ENCODE measurements at places on chromosomes 3 and 15.

DNA sequence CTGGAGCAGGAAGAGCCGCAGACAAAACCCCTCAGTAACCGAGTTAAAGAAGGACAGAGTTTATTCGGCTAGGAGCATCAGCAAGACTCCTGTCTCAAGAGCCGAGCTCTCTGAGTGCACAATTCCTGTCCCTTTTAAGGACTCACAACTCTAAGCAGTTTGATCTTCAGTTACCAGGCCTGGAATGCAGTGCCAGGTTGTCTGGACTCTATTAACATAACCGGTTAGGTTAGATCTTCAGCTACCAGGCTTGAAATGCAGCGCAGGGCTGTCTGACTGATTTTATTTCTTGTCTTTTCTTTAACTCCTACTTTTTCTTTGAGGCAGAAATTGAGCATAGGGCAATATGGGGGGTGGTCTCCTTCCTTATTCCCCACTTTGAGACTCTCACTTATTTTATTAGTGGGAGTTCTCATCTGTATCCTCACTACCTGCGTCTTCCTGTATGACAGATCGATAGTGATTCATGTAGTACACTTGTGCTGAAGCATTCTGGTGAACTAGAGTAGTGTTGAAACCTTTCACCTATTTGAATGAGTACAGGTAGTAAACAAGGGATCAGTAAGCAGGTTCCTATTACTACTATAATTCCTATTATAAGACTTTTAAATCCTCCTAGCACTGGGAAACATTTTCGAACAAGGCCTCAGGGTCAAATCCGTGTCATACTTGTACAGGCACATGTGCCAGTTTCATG, 325.0 kb downstream of the CGGBP1 start:
- DNase-seq, result no peak

GRCh38 chr3:12620729-12621128, 43.2 kb downstream of the RAF1 start:
- DNase-seq, result no peak

DNA sequence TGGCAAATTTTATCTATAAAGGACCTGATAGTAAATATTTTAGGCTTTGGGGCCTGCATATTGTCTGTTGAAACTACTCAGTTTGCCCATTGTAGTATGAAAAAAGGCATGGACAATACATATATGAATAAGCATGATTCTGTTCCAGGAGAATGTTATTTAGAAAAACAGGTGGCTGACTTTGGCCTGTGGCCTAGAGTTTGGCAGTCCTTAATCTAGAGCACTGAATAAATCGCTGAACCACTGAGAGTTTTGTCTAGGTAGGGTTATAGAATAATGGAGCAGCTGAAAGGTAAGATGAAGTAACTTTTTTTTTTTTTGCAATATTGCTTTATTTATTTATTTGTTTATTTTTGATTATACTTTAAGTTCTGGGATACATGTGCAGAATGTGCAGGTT, 75.0 kb downstream of the LRRC49 start:
- DNase-seq, result no peak

- DNase-seq, result no peak
These were observed 393.2 kb downstream of the ERC2 start for GRCh38 chr3:56075089-56075488.

- peak; percentile 73 for DNase-seq
These were observed 4.1 kb upstream of the TBC1D23 start for GRCh38 chr3:100256731-100257151.

DNA sequence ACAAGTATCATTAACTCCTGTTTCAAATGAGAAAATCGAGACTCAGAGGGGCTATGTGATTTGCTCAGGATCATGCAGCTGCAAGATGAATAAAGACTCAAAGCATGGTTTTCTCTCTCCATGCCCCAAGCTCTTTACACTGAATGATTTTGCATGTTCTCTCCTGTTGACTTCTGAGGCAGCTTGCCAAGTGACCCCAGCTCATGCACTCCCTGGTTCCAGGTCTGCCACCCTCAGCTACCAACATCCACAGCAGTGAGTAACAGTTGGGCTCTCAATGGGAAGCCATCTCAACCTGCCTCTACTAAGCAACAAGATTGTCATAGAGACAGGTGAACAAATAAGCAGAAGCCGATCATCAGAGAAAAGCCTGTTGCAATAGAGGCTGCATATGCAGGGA, 116.9 kb upstream of the GADL1 start:
- no peak for DNase-seq

DNA sequence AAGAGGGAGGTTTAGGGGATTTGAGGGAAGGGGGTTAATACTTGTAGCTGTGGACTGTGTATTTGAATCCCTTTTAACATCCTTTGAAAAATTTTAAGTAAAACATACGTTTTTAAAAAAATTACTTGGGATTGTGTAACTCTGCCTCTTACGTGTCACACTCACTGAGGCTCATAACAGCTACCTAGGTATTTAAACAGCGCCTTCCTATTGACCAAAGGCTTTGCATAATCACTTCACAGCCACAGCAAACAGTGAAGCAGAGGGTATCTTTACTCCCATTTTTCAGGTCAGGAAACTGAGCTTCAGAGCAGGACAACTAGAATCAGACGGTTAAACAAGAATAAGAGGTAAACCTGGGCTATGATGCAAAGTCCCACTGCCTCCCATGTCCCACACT, 95.9 kb downstream of the TLE3 start:
- no peak for DNase-seq

DNA sequence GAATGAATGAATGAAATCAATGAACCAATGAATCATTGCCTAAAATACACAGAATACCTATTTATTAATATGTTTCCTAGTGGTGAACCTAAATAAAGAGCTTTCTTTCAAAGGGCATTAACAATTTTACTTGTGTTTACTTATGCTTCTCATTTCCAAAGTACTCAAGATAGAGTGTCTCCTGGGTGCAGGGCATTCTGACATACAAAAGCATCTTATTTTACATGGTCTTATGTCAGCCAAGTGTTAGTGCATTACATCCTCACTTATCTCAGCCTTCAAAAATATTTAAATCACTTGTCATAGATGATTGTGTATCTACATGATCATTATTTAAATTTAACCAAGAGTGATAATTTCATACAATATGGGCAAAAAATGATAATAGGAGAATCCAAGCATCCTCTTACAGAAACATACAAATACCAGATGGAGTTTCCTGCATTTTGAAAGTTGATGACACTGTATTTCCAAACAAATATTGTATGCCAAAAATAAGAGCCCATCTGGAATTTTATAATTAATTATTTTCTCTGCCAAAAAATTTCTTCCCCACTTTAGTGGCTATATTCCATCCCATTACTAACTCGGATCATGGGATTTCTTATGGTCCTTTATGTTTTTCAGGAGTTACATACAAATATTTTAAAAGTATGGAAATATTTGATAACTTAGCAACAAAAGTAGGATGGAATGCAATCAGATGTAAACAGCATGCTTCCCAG, 279.0 kb downstream of the RBMS3 start:
- DNase-seq, result no peak

DNA sequence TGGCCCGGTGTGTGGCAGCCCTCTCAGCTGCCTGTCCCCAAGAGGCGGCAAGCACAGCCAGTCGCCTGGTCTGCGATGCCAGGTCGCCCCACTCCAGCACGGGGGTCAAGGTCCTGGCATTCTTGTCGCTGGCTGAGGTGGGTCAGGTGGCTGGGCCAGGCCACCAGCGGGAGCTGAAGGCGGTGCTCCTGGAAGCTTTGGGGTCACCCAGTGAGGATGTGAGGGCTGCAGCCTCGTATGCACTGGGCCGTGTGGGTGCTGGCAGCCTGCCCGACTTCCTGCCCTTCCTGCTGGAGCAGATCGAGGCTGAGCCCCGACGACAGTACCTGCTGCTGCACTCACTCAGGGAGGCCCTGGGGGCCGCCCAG, 20.8 kb downstream of the CAND2 start:
- DNase-seq, result no peak

GRCh38 chr3:58429657-58430056, 4.0 kb downstream of the PDHB start:
- peak; percentile 22 for DNase-seq

DNA sequence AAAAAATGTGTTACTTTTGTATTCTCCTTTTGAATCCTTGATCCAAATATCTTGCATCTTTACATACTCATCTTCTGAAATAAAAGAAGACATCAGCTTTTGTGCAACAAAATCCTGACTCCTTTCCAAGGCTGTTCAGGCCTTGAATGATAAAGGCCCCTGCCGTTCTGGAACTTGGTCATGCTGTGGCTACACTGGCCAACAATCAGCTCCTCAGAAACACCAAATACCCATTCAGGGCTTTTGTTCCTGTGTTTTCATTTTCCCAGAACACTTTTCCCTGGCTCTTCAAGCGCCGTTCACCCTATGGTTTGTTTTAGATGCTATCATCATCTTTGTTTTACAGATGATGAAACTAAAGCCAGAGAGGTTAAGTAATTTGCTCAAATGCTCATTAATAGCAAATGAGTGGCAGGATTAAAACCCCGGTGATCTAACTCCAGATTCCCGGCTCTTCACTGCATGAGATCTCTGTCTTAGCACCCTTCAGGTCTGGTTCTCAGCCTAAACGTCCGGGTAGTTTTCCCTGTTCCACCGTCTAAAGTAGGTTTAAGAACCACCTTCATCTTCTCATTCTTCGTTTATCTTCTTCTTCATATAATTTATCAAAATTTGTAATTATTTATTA, 58.3 kb downstream of the EPHA3 start:
- DNase-seq, result no peak

DNA sequence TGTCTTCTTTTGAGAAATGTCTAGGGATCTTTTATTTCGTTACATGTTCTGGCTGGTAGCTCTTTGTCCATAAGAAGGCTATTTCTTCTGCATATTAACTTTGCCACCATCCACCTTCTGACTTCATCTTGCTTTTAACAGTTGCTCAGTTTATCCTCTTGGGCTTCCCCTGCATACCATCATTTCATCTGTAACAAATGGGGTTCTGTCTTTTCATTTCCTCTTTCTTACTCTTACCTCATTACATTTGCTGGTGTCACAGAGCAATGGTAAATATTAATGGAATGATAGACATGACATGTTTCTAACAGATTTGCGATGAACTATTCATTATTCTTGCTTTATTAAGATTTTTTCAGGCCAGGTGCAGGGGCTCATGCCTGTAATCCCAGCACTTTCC, 62.4 kb downstream of the GASK1A start:
- no peak for DNase-seq

DNA sequence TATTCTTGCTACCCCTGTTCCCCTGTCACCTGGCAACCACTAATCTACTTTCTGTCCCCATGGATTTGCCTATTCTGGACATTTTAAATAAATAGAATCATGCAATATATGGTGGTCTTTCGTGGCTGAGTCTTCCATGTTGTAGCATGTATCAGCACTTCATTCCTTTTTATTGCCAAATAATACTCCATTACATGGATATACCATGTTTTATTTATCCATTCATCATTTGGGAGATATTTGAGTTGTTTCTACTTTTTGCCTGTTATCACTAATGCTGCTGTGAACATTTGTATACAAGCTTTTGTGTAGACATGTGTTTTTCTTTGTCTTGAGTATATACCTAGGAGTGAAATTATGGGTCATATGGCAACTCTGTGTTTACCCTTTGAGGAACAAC, 50.6 kb downstream of the NR2C2 start:
- no peak for DNase-seq

GRCh38 chr3:84727616-84728015, 231.2 kb upstream of the CADM2 start:
- no peak for DNase-seq

- no peak for DNase-seq
These were observed 1047.6 kb downstream of the OTOL1 start for GRCh38 chr3:162544246-162544645.

DNA sequence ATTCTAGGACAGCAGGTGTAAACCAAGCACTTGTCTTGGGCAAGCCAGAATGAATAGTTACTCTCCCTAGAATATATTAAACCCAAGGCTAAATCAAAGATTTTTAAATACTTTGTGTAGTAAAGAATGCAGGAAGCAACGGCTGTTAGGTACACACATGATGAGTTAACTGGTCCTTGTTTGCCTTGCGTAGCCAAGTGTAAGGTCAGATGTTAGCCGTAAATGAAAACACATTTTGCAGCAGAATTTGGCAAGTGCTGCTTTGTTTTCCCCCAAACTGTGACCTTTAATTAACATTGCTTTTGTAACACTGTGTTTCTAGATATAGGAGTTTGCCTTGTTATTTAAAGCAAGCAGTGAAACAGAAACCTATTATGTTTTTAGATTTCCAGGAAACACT, 368.7 kb downstream of the IL5RA start:
- DNase-seq, result no peak

- no peak for DNase-seq
These were observed 135.1 kb upstream of the UBP1 start for GRCh38 chr3:33575311-33575710.

DNA sequence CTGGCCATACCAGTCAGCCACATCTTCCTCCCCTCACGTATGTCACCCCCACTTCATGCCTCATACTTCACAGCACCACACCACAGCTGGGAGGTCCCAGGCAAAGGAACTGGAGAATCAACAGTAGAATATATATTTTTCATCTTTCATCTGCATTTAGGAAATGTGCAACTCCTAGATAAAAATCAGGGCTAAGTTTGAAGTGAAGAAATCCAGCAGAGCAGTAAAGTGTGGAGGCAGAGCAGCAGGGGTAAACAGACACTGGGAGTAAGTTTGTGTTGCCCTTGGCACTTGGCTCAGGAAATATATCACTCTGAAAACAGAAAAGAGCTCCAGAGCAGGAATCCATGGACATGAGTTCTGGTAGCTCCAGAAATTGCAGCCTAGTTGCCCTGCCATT, 2.8 kb upstream of the HERC1 start:
- DNase-seq, result peak; percentile 8

DNA sequence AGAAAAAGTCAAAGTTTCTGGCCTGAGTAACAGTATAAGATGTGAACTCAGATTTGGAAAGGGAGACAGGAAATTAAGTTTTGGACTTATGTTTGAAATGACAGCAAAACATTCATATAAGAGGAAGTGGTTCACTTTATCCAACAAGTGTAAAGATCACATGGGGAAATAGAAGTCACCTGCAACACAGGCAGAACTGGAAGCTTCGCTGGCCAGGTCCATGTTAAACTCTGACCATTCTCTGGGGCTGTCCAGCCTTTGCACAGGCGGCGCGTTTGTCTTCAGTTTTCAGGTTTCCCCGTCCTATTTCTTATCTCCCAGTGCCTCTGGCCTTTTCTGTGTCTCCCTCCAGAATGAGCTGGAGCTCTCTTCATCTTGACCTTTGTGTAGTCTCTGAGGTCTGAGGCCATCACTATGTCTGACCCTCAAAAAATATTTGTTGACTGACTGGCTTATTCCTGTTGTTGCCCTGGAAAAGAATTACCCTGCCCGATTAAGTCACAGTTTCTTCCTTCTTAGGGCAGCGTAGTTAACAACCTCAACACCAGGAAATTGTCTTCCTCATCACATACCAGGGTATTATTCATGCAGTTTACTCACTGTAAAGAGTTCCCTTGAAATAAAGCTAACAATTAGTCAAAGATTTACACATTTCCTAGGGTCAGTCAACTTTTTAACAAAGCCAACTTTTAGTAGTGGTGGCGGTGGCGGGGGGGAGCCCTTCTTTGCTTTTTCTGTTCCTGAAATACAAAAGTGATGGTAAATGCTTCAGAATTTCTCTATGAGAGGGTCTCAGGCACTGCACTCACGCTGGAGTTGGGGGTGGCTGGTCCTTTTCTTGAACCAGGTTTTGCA, 959 bp upstream of the RASA2 start:
- peak; percentile 65 for DNase-seq
